ENCODE measurements at places on chromosomes 12 and 14.

DNA sequence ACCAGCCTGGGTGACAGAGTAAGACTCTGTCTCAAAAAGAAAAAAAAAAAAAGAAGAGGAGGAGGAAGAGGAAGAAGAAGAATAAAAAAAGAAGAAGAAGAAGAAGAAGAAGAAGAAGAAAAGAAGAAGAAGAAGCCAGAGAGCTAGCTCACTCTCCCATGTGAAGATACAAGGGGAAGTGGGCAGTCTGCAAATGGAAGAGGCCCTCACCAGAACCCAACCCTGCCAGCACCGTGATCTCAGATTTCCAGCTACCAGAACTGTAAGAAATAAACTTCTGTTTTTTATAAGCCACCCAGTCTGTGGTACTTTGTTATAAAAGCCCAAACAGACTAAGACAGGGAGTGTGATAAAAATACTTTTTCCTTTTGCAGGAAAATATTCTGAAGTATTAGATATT lies 130.7 kb downstream of the ETNK1 start:
- no peak for DNase-seq

- no peak for DNase-seq
Observed at GRCh38 chr14:95597784-95598211, 62.9 kb downstream of the GLRX5 start.

GRCh38 chr14:97546491-97547230 lies 749.5 kb downstream of the VRK1 start:
- DNase-seq, result no peak

DNA sequence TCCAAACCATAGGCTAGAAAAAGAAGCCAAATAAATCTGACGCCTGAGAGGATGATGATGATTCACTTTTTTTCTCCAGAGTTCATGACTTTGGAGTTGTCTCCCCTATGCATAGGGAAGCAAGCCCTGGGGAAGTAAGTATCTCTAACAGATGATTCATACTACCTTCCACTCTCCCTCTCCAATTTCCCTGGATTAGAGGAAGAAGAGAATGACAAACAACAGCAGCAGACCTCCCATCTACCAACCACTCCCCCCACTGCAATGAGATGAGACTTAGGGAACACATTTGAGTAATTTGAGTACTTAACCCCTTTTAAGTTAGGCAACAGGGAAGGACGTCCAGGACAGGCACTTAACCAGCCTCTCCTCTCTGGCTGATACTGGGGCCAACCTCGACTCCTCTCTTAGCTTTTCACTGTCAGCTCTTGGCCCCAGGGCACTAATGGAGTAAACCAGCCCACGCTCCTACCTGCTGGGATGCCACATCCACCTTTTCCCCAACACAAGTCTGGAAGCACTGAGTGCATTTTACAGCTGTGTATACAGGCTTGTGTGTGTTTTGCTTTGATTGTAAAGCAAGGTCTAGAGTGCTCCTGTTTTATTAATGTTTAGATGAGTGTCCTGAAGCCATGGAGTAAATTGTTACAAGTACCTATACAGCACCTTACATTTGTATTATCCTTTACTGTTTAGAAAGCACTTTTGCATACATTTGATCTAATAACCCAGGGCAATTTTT lies 180.7 kb downstream of the PHLDA1 start:
- DNase-seq, result no peak

GRCh38 chr14:22836301-22837113 lies at the start of gene MMP14:
TSS of gene MMP14 (plus strand) at chr14:22836585. CDS start at chr14:22836818, 233 bp downstream.
- no peak for DNase-seq

- DNase-seq, result no peak
Observed at GRCh38 chr12:30902001-30902400, 24.5 kb upstream of the TSPAN11 start.

DNA sequence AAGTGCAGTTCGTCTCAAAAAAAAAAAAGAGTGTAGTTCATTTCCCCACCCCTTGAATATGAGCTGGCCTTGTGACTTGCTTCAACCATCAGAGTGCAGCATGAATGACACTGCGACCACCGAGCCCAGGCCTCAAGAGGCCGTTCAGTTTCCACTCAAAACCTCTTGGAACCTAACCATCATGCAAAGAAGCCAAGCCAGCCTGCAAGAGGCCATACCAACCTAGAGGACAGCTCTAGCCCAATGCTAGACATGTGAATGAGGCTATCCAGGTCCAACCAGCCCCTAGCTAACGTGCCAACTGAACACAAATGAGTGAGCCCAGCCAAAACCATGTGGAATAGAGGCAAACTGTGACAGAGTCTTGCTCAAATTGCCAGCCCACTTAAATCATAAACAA lies 29.7 kb downstream of the R3HDM2 start:
- DNase-seq, result no peak

DNA sequence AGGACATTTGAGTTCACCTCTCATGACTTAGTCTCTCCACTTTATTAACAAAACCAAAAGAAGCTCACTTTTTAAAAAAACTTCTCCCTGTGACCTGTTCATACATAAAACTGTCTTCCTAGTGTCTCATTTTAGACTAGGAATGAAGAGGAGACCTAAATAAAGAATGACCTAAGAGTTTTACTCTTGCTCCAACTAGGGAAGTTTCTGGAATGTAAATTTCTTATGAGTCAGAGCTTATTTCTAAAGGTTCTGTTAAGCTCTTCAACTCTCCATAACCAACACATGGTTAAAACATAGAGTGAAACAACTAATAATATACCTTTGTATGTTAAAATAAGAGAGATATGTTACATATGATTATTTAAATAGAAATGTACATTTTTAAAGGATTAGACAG lies 369.8 kb downstream of the EMP1 start:
- no peak for DNase-seq

DNA sequence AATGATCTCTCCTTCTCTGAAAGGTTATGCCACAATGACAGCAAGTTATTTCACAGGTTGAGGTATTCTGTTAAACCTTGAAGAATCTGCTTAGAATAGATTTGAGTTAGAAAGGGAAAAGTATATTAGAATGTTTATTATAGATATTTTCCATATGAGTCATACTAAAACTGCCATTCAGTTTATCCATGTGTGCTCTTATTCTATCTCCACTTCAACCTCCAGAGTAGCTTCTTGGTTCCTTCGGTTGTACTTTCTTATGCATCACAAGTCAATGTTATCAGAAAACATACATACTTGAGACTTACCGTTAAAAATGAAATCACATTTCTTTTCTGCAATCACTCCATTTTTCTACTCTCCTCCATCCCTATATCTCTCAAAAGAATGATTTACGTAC lies 197.7 kb downstream of the BCAT1 start:
- no peak for DNase-seq

GRCh38 chr12:114529966-114530365 lies 124.0 kb upstream of the TBX5 start:
- no peak for DNase-seq

DNA sequence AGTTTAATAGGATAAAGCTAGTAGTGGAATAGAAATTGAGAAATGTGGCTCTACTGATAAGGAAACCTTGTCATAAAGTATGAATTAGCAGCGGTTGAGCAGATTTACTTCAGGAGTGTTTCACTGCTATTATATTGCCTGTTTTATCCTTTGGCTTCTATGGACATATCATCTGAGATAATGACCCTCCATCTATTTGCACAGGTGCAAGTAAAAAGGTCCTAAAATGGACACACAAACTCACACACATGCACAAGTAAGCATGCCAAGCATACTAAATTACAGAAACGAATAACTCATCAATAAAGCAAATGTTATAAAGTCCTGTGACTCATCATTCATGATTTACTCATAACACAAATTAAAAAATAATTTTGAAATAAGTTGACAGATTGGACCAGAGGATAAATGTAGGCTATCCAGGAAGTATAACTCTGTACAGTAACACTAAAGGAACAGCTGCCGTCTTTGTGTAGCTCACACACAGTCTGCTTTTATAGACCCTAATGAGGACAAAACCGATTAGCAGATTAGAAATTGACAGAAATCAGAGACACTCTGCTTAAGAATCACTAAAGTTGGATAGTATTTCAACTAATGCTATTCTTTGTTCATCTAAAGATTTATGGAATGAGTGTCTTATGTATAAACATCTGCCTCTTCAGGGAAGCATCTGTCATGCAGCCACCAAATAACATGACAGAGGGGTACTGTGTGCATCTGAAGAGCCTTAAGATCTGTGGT lies 73.9 kb downstream of the SYT1 start:
- no peak for DNase-seq

GRCh38 chr12:101230547-101230946 lies 20.5 kb upstream of the SLC5A8 start:
- DNase-seq, result no peak

All from activated CD8-positive, alpha-beta memory T cell treated with anti-CD3 and anti-CD28 coated beads for 4 hours (primary cell).